Stimulated activated CD8-positive, alpha-beta memory T cell treated with anti-CD3 and anti-CD28 coated beads, Interleukin-4, amount 100 ng/mL, for 4 hours (primary cell): ENCODE measurements at places on chromosomes 2 and 18.

DNA sequence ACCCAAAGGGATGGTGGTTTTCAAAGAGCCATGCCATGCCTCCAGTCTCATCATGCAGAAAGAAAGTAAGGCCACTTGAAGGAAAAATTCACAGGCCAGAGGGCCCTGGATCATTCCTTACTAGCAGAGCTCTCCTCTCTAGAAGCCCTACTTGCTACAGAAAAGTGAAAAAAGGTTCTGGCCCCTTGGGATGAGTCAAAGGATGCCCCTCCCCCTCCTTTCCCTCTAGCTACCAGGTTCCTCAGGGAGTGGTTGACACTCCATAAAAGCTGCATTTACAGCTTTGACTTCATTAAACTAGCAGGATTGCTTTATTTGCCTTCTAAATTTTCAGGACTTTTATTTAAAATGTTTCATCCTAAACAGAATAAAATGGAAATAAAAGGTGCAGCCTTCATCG is 21.2 kb downstream of the OSR1 start:
- DNase-seq, result no peak

DNA sequence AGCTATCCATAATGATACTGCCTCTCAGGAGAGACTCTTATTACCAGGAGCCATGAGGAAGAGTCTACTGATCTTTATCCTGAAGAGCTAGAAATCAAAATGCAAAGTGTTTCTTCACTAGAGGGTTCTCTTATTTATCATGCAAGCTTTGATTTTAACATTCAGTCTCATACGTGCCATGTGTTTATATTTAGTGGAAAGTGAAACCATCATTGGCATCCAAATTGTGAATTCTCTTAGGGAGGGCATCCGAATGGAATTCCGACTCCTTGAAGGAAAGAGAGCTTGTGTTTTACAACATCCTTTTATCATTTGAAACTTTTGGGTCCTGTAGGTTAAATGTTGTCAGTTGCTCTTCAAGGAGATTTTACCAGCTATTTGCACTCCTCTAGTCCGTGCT is 170.4 kb upstream of the SESTD1 start:
- no peak for DNase-seq

- DNase-seq, result no peak
These were observed 198.9 kb downstream of the NYAP2 start for GRCh38 chr2:225598426-225598825.

DNA sequence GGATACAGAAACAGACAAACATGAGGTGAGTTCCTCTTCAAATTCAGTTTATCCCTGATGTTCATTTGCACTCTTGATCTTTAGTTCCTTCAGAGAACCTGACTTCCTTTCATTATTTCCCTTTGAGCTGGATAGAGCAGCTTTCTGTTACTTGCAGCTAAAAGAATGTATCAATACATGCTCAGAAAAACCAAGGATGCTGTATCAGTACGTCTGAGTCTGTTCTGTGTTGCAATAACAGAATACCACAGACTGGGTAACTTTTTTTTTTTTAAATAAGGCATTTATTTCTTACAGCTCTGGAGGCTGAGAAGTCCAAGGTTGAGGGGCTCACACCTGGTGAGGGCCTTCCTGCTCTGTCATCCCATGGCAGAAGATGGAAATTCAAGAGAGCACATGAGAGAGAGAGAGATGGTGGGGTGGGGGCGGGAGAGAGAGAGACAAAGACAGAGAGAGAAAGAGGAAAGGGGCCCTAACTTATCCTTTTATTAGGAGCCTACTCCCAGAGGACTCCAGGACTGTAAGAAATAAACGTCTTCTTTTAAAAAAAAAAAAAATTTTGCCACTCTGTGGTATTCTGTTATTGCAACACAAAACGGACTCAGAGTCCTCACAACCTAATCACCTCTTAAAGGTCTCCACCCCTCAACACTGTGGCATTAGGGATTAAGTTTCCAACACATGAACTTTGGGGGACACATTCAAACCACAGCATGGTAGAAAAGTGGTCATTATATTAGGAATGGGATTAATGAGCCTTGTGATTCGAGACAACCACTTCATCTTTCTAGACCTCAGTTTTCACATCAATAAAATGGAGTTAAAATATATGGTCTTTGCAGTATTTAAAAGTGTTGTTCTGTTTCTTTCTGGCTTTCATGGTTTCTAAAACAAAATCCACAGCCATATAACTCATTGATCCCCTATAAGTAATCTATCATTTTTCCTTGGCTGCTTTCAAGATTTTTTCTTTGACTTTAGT is 18.4 kb upstream of the SELENOI start:
- DNase-seq, result no peak

- no peak for DNase-seq
These were observed 25.7 kb downstream of the DHX57 start for GRCh38 chr2:38850045-38850444.

- peak; percentile 58 for DNase-seq
These were observed at the start of gene MGAT4A for GRCh38 chr2:98731041-98731893. Gene MGAT4A (minus strand): TSS chr2:98731132. CDS start chr2:98726332, 4,800 bp downstream.

- DNase-seq, result no peak
These were observed 137.7 kb downstream of the TANC1 start for GRCh38 chr2:159106109-159106508.

GRCh38 chr18:46859855-46860254 is 57.5 kb downstream of the PIAS2 start:
- DNase-seq, result no peak
